ENCODE measurements at places on chromosomes 6 and 20.

GRCh38 chr6:75135450-75135849 lies 70.4 kb downstream of the COL12A1 start:
- DNase-seq = no peak

DNA sequence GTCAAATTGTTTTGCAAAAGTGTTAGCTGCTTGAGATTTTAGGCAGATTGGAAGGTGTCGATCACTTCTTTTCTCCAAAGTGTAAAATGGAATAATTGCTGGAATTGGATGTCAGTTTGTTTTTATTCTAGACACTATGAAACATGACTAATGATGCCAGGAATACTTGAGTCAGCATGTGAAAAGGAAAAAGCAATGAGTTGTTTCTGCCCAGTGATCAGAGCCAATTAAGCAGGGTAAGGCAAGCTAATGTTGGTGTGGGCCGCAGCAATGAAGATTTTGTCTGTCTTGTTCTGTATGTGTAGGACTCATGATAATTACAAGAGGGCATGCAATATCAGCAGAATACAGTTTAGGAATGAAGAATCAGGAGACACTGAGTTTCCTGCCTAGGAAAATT lies 110.3 kb downstream of the CARMIL1 start:
- no peak for DNase-seq

DNA sequence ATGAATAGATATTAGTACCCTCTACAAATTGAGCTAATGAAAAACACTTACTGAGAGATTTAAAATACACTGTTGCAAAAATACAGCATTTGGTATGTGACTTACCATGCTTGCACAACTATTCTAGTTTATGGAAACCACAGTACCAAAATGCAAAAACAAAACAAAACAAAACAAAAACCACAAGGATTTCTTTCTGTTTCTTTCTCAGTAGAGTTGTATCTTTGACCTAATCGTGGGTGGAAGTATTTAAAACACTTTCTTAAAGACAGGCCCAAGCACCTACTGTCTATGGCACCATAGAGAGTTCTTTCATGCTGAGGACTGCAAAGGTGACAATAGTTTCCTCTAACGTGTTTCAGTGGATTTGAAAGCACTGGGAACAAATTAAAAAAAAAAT lies 95.3 kb upstream of the C6orf118 start:
- DNase-seq = no peak

- no peak for DNase-seq
Observed at GRCh38 chr6:29680416-29680815, 536 bp downstream of the ZFP57 start.

GRCh38 chr6:154412106-154412820 lies 55.7 kb upstream of the IPCEF1 start:
- no peak for DNase-seq

DNA sequence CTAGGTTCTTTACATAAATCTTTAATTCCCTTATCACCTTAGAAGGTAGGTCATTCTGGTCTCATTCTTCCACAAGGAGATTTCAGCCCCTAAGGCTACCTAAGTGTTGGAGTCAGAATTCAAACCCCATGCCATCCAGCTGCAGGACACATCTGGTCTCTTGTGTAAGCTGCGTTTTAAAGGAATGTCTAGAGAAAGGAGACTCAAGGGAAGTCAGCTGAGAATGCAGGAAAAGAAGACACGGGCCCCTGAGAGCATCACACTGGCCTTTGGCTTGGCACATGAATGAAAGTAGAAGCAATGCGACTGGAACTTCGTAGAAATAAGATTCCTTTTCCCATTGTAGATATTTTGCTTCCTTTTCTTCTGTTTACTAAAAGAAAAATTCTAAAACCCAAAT lies 76.7 kb upstream of the SYNJ2 start:
- no peak for DNase-seq

DNA sequence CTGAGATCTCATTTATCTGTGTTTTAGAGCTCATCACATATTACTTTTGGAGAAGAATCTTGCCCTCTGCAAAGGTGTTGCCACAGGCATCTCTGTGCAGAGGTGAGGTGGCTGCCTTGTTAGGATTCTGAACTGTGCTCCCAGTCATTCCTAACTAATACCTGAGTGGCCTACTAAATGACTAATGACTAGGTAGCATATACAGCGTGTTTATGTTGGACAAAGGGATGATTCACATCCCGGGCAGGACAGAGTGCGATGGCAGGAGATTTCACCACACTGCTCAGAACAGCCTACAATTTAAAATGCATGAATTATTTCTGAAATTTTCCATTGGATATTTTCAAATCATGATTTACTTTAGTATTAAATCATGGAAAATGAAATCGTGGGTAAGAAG lies 23.1 kb upstream of the CGA start:
- no peak for DNase-seq

DNA sequence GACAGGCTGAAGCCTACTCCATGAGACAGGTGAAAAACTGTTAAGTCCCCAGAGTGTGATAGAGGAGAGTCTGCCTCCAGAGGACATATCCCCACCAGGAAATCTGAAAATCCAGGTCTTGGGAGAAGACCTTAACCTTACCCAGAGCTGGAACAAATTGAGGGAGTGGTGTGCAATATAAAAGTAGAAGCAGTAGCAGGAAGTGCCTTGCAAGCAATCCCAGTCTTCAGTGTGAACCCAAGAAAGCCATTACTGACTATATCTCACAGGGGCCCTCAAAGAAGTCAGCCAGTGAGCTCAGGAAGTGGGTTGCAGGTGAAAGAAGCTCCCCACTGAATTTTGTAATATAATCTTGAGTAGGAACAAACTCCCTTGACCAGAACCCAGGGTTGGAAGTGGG lies 41.9 kb upstream of the PKIB start:
- no peak for DNase-seq

DNA sequence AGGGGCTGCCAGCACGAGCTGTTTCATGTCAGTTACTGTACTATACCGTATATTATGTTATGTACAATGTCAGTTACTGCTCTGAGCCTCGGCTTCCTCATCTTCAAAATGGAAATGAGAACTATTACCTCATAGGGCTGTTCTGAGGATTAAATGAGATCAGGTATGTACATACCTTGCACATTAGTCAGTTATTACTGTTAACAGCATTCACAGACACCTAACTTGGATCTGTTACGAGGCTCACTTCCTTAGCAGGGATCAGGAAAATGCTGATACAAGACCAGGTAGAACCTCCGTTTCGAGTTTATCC lies 69.7 kb upstream of the TBC1D7 start:
- DNase-seq = peak; percentile 27
